T1000 (cell line): ENCODE measurements at places on chromosomes 12 and 14.

- no peak for DNase-seq
Measured at GRCh38 chr12:48969160-48969771, 2.3 kb downstream of the WNT10B start.

- no peak for DNase-seq
Measured at GRCh38 chr14:97846156-97846555, 1049.0 kb downstream of the VRK1 start.

- DNase-seq: no peak
Measured at GRCh38 chr12:46452061-46452615, 79.6 kb upstream of the SLC38A2 start.

DNA sequence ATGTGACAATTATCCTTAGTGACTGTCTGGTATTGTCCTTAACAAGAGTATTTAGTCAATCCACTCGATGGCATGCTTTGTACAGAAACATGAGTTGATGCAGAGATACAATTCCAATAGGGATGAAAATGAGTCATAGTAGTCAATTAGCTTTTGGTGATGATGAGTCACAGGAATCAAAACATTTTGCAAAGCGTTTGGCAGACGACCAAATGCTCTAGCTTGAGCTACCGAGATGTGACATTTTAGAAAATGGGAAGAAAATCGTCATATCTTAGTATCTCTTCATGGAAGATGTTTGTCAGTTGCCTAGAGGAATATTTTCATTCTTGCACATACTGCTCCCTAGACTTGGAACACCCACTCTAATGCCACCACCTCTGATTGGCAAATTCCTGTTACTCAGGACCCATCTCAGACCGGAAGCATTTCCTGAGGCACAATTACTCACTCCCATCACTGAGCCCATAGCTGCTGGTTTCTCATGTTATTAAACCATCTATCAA is 95.0 kb downstream of the LMNTD1 start:
- DNase-seq: peak; percentile 90

DNA sequence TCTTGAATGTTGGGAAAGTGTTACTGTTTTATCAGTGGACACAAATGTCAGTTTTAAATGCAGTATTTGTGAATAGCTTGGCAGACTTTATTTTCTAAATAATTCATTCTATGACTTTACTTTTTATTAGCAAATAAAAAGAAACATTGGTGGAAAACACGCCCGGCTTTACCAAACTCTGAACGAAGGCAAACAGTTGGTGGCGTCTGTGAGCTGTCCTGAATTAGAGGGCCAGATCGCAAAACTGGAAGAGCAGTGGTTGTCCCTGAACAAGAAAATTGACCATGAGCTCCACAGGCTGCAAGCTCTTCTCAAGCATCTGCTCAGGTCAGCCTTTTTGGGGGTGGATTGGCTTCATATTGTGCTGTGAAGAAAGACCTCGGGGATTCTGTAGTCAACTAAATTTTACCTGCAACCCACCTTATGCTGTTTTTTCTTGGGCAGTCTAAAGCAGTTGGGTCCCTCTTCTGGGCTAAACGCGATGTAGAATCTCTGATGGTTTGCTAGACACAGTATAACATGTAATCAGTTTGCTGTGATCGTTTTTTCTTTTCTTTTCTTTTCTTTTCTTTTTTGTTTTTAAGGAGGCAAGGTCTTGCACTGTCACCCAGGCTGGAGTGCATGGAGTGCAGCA is 156.4 kb downstream of the ESR2 start:
- DNase-seq: no peak

- DNase-seq: no peak
Measured at GRCh38 chr14:38964630-38965029, 138.4 kb downstream of the SEC23A start.
